ENCODE measurements at places on chromosomes 2 and 18.

GRCh38 chr2:58609326-58609725 lies 368.2 kb upstream of the FANCL start:
- no peak for DNase-seq

DNA sequence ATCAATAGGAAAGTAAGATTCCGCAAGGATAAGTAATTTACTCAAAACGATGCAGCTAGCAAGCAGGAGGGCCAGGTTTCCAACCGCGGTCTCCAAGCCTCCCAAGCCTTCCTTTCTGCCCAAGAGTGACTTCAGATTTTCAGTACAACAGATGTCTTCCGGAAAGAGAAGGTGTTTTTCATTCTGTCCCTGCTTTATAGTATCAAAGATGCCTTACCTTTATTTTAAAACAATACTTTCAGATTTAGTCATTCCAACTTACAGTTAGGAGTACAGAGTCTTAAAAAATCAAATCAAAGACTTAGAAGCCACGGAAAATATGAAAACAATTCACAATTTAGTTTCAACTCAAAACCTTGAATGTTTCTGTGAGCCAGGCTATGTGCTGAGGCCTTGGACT lies 43.6 kb downstream of the CYB5A start:
- DNase-seq: no peak

- DNase-seq: no peak
Observed at GRCh38 chr2:65577654-65578053, 145.3 kb upstream of the SPRED2 start.

DNA sequence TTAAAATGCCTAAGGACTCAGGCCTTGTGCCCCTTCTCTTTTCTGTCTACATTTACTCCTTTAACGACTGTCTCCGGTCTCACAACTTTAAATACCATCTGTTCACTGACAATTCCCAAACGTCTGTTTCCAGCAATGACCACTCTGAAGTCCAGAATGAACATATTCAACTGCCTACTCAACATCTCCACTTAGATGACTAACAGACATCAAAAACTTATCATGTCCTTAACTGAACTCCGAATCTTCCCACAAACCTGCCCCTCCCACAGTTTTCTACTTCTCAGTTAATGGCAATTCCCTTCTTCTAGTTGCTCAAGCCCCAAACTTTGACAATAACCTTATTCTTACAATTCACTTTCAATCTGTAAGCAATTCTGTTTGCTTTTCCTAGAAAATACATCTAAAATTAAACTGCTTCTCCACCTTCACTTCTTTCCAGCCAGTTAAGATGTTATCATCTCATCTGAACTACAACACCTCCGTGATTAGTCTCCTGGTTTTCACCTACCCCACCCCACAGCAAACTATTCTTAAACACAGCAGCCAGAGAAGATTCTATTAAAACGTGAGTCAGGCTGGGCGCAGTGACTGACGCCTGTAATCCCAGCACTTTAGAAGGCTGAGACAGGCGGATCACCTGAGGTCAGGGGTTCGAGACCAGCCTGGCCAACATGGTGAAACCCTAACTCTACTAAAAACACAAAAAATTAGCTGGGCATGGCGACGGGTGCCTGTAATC lies 2.8 kb downstream of the C1D start:
- no peak for DNase-seq

DNA sequence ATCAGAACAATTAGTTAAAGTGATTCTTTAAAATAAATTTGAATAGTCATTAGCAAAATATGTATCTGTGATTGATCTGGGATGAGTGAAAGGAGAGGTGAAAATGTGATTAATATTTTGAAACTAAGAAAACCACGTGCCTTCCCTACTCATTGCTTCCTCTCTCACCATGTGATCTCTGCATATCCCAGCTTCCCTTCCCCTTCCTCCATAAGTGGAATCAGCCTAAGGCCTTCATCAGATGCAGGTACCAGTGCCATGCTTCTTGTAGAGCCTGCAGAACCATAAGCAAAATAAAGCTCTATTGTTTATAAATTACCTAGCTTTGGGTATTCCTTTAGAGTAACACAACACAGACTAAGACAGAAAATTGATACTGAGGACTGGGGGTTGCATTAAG lies 11.2 kb upstream of the STAT1 start:
- DNase-seq: no peak

Measured in pancreas (tissue), 10 donors.